ENCODE measurements at places on chromosomes 4 and X. TPM values are rescaled to one million over a fixed set of nuclear protein-coding genes. Genes with fewer than 3 reads are reported as not detected.

The EMD gene
- total RNA-seq = 57.7 TPM

The GATA1 gene
- total RNA-seq = not detected

The LRRC66 gene
- total RNA-seq = 0.38 TPM

The MAB21L2 gene
- not detected for total RNA-seq

The PLXNB3 gene
- total RNA-seq = 3.2 TPM

The SPANXB1 gene
- total RNA-seq = not detected

The BMPR1B gene
- 1.0 TPM for total RNA-seq

The CLDN22 gene
- not detected for total RNA-seq

The PNMA3 gene
- total RNA-seq = 0.32 TPM

The MAP3K15 gene
- not detected for total RNA-seq

The ASB5 gene
- total RNA-seq = not detected

The UBE2D3 gene
- 349 TPM for total RNA-seq

The ATP11C gene
- 23.5 TPM for total RNA-seq

The POU3F4 gene
- not detected for total RNA-seq

The SUPT20HL2 gene
- not detected for total RNA-seq

The TMEM154 gene
- 3.7 TPM for total RNA-seq

The FRMPD4 gene
- 0.13 TPM for total RNA-seq

The SOD3 gene
- 79.5 TPM for total RNA-seq

The KIT gene
- total RNA-seq = 3.1 TPM
